ENCODE measurements at places on chromosomes 16 and 17.

- no peak for DNase-seq
These were observed 122.6 kb downstream of the USP22 start for GRCh38 chr17:20920095-20920814.

GRCh38 chr17:4547118-4547906, 7.9 kb downstream of the MYBBP1A start:
- DNase-seq: no peak

DNA sequence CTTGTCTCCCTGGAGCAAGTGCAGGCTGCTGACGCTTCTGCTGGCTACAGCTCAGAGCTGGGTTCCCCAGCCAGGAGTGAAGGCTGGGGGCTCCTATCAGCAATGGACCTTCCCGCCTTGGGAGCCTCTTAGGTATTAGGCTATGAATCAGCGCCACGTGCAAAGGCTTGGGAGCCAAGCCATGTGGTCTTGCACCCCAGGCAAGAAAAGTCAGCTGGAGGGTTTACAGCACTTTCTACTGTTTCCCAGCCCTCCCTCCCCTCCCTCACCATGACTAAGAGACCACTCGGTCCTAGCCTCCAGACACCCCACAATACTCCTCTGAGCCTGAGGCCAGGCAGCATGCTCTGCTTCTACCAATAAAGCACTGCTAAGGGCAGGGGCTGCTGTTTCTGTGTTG, 12.3 kb downstream of the EPX start:
- DNase-seq: no peak

DNA sequence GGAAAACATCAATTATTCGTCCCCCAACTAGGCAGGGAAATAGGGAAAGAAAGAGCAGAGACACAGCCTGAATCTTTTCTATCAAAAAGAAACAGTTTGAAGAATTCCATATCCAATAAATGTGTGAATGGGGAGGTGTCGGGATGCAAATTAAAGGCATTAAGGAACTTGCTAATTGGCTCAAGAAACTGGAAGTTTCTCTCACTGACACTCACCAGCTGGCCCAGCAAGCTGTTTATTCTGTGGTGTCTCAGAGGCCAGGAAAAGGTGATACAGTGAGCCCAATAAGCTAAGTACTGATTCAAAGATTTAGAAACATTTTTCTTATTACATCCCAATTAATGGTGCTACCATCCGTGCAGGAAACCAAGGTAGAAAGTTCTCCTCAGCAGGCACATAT, 104.4 kb upstream of the CLEC3A start:
- no peak for DNase-seq

GRCh38 chr16:87489434-87490045, 3.3 kb downstream of the ZCCHC14 start:
- DNase-seq: no peak

Data from H54 (cell line).